Cardiac muscle cell (in vitro differentiated cells and primary cell): ENCODE measurements at places on chromosomes 7 and 10. TPM values are rescaled to one million over a fixed set of nuclear protein-coding genes. Genes with fewer than 3 reads are reported as not detected.

The OR2A12 gene
- polyA plus RNA-seq = not detected in 2 replicates

The TMEM184A gene
- polyA plus RNA-seq = 0.75 and 2.1 TPM in 2 replicates

The GUSB gene
- 54.6 and 60.0 TPM in 2 replicates for polyA plus RNA-seq

The CXCL12 gene
- polyA plus RNA-seq = 10.1 and 30.6 TPM in 2 replicates
